ENCODE measurements at places on chromosomes 2 and 18.

DNA sequence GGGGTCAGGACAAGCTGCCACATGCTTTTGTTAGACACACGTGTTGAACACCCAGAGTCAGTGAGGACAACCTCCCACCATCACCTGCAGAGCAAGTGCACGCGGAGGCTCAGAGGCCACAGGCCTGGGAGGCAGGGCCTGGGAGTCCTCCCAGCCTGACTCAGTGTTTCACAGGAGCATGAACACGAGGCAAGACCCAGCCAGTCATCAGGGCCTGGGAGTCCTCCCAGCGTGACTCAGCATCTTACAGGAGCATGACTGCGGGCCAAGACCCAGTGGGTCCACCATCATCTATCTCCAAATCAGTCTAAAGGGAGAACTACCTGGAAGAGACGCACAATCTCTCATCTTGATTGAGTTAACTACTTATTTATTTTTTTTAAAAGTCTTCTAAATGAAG lies 112.6 kb upstream of the PXDN start:
- no peak for DNase-seq

DNA sequence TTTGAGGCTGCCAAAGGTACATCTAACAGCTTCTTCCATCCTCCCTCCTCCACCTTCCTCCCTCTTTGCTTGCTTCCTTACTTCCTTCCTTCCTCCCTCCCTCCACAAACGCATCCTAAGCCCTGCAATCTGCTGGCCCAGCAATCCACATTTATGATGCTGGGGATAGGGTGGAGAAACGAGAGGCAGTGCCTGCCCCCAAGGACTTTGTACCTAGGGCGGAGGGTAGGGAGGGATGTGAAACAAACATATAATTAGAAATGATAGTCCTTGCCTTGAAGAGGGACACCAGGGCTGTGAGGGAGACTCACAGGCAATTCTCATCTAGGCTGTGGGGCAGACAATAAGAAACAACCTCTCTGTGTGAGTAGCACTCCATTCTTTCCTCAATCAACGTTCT lies 188.3 kb downstream of the ANKRD30B start:
- DNase-seq: no peak

- no peak for DNase-seq
These were observed 34.6 kb downstream of the PRPF40A start for GRCh38 chr2:152682663-152683062.

DNA sequence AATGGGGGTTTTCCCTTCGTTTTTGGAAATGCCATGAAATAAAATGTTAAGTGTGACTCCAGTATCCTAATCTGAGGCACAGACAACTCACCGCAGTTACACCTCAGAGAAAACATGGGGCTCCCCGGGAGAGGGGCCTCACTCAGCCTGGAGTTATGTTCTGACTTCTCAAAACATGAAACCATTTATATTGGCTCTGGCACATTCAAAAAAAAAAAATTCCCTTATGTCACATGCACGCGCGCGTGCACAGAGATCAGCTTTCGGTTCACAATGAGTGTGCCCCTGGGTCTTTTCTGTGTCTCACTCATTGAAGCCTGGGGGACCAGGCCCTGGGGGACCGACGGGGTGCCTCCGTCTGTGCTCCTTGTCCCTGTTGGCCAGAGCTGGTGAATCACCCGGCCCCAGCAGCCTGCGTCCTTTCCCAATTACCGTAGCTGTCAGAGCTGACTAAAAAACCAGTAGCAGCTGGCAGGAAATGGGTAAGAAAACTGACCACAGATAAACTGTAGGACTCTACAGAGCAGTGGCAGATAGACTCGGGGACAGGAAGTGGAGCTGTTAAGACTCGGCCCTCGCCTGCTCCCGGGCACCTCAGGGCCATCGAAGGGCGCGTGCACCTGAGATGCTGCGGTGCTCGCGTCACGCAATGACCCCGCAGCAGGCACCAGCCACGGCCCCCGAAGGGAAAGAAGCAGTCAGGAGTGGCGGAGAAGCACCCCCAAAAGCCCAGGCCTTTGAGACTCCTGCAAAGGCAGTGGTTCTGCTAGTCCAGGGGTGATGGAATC lies 138.3 kb upstream of the ID2 start:
- DNase-seq: no peak

- DNase-seq: no peak
These were observed 1541.5 kb downstream of the LRP1B start for GRCh38 chr2:140589273-140589672.

DNA sequence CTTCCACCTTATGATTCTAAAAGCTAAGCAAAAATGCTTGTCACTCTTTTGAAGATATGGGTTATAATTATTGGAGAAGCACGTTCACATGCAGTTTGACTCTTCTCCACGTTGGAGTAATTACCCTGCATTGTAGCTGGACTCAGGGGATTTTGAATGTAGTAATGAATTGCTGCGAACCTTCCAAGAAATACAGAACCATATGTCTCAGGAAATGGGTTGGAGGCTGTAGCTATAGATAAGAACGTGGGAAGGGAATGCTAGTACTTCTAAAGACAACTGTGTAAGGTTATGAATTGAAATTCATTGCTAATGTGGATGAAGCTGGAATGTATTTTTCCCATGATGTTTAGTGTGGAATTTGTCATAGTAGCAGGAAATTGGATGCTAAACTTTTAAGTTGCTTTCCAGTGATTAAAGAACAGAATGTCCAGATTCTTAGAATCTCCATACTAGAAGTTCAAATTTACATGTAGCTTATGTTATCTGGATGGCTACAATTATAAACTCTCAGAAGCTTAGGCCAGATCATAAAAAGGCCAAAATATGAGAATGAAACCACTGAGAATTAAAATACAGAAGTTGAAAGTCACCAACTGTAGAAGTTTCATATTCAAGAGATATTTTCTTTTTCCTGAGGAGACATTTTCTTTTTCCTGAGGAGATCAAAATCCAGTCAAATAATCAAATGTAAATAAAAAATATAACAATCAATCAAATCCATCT lies 27.3 kb upstream of the SPOPL start:
- DNase-seq: no peak

- DNase-seq: no peak
These were observed 373.0 kb downstream of the CDH2 start for GRCh38 chr18:27803957-27804356.

DNA sequence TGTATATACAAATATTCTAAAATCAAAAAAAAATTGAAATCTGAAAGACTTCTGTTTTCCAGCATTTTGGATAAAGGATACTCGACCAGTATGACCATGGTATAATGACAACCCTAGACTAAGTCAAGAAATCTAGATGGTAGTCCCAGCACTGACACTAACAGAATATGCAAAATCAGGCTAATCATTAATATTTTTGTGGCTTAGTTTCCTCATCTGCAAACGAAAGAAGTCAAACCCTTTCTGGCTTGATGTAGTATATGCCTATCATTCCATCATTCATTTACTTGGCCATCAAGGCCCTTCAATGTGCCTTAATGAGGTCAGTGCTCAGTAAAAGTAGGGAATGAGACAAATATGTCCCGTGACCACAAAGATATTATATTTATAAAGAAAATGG lies 83.5 kb downstream of the NCKAP5 start:
- no peak for DNase-seq

- no peak for DNase-seq
These were observed 50.7 kb downstream of the SNORC start for GRCh38 chr2:232920760-232921159.

GRCh38 chr2:215607766-215608165 lies 171.9 kb upstream of the FN1 start:
- DNase-seq: no peak

DNA sequence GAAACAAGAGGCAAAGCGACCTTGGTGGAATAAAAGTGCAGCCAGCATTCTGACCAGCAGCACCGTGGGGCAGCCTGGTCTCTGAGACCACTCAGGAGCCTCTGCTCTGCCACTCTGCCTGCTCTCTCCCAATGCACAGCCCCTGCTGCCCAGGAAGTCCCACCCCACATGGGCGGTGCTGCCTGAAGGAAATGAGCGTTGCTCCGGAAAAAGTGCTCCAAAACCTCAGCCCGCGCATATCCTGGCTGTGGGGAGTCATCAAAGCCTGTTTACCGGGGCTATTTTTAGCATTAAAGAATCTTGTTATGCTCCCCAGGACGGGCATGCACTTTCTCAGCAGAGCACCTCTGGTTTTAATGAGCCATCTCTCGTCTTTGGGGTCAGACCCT lies 54.5 kb downstream of the EPAS1 start:
- no peak for DNase-seq

- no peak for DNase-seq
These were observed 15.8 kb upstream of the PDIA6 start for GRCh38 chr2:10828346-10828745.

DNA sequence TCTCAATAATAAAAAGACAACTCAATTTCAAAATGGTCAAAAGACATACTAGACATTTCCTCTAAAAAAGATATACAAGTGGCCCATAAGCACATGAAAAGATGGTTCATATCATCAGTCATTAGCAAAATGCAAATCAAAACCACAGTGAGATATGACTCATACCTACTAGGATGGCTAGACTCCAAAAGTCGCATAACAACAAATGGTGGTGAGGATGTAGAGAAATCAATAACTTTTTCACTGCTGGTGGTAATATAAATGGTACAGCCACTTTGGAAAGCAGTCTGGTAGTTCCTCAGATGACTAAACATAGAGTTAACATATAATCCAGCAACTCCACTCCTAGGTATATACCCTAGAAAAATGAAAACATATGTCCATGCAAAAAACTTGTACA lies 242.3 kb upstream of the NOL4 start:
- no peak for DNase-seq

GRCh38 chr2:68188831-68189230 lies 31.1 kb downstream of the PNO1 start:
- DNase-seq: no peak

DNA sequence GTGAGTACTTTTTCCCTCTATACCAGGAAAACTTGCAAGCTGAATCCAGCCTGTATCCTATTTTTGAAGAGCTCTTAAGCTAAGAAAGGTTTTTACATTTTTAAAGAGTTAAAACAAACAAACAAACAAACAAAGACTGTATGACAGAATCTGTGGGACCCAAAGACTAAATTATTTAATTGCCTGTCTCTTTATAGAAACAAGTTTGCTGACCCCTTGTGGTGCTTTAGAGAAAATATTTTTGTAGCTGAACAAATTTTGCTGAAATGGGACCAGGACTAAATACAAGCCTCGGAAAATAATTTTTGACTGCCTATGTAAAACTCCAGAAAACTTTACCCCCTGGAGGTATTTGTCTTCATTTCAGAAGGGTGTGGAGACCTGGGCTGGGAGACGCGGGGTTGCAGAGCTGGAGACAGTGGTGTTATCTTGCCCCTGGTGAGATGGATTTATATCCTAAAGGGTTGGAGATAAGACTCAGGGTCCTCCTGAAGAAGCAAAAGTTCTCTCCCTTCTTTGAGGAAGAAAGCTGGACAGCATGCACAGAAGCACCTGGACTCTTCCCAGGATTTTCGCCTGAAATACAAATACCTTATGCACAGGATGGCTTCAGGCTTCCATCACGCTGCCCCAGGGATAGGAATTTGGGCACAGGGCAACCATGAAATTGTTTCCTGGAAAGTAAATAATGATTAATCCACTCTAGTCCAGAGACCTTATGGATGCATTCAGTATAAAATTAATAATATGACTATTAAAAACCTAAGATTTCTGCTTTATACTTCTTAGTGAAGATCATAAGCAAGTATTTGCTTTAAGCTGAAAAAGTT lies 54.3 kb downstream of the TMX3 start:
- DNase-seq: peak; percentile 32
